Aorta (tissue), 5 donors: ENCODE measurements at places on chromosomes 3 and 15. TPM values are rescaled to one million over a fixed set of nuclear protein-coding genes. Genes with fewer than 3 reads are reported as not detected.

SATB1 gene
- total RNA-seq, result 41.1 TPM

SMCO1 gene
- not detected for total RNA-seq

SI gene
- total RNA-seq, result not detected

CTSH gene
- 41.0 TPM for total RNA-seq

PARP15 gene
- 7.3 TPM for total RNA-seq

IGSF10 gene
- total RNA-seq, result 7.7 TPM

MYL3 gene
- 1.8 TPM for total RNA-seq

FAM43A gene
- 8.4 TPM for total RNA-seq

PAK2 gene
- total RNA-seq, result 59.5 TPM

CEP152 gene
- 5.2 TPM for total RNA-seq

SNX22 gene
- total RNA-seq, result 0.39 TPM

RSRC1 gene
- 39.4 TPM for total RNA-seq

TNFSF10 gene
- 16.5 TPM for total RNA-seq

TMEM212 gene
- not detected for total RNA-seq

CAMP gene
- total RNA-seq, result 0.65 TPM

EXD1 gene
- not detected for total RNA-seq

PXYLP1 gene
- total RNA-seq, result 19.2 TPM

GOLGA8S gene
- total RNA-seq, result 1.4 TPM

PPIB gene
- 362 TPM for total RNA-seq
